ENCODE measurements at places on chromosomes 11 and 22.

- no peak for DNase-seq
Observed at GRCh38 chr11:5065027-5065426, 4.3 kb upstream of the OR52E1 start.

DNA sequence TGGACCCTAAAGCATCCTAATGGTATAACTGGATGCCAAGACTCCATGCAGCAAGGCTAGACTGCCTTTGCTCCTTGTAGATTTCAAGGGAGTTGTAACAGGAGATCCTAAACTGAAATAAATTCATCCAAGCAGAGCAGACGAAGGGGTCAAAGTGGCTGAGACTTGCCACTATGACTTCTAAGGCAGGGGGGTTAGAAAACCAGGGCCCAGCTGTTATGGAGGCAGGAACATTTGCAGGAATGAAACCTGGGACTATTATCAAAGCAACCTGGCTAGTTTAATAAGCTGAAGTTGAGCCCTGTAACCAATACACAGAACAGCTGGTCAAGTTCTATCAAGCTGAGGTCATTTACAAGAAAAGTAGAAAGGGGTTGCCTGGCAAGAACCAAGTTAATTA is 122.2 kb upstream of the TRPC6 start:
- DNase-seq = no peak

- DNase-seq = no peak
Observed at GRCh38 chr11:36357831-36358230, 61.7 kb downstream of the PRR5L start.

GRCh38 chr11:110473706-110474105 is 44.0 kb downstream of the FDX1 start:
- DNase-seq = no peak

- no peak for DNase-seq
Observed at GRCh38 chr22:37030560-37031281, 11.2 kb downstream of the MPST start.

- no peak for DNase-seq
Observed at GRCh38 chr11:72349616-72350218, 84.6 kb downstream of the CLPB start.

- no peak for DNase-seq
Observed at GRCh38 chr22:42623756-42624441, 9.2 kb upstream of the POLDIP3 start.

DNA sequence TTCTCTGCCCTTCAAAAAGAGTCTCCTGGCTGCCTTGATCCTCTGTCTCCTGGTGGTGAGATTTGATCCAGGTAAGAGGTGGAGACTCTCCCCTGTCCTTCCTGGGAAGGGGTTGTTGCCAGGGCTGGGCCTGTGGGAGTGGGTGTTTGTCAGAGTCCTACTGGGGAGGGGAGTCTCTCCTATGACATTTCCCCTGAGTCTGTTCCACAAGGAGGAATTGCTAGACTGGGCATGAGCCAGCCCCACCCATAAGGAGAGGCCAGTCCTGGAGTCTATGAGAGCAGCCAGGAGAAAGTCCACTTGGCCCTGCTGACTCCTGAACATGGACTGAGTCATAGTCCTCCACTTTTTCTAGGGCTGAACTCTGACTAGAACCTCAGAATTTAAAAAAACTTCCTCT is 7.4 kb downstream of the PEX26 start:
- DNase-seq = no peak

- DNase-seq = no peak
Observed at GRCh38 chr22:38228873-38229740, 27.3 kb downstream of the MAFF start.

DNA sequence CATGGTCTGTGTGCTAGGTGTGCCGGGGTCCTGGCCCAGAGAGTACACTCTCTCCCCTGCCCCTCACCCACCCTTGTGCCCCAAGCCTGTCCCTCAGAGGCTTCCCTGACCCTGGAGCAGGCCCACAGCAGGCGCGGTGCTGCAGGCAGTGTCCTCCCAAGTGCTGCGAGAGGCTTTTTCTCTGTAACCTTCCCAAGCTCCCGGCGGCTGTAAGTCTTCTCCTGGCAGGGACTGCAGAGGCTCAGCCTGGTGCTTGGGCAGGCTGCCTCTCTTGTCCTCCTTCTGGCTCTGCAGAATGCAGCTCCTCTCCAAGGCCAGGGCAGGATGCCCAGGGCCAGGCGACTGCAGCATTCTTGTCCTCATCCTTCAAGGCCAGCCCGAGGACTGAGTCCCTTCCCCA is 15.9 kb downstream of the RFPL1 start:
- no peak for DNase-seq

DNA sequence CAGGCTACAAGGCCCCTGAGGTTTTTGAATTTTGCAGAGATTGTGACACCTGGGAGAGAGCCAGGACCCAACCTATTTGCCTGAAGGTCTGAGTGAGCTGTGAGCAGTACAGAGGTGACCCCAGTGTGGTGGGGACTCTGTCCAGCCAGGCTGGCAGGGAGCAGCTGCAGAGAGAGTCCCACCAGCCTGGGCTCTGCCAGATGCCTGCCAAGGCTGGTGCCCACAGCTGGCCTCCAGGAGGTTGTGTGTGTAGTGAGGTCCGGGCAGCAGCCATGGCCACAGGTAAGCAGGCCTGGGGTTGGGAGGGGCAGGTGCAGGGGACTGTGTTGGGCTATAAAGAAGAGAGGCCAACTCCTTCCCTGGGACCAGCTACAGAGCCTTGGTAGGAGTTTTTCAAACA is 144.8 kb downstream of the CRYBB2 start:
- DNase-seq = no peak

DNA sequence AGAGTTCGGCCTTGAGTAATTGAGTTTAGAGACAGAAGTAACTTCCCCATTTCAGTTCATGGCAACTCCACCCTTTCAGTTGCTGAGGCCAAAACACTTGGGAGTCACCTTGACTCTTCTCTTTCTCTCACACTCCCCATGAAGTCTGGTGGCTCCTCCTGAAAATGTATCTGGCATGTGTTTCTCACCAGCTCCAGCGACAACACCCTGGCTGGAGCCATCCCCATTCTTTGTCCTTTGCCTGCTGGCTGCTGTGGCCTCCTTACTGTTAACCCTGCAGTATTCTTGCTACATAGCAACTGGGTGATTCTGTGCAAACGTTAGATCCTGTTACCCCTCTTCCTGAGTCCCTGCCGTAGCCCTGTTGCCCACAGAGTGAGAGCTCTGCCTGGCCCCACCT is 23.8 kb downstream of the SLC6A5 start:
- DNase-seq = no peak

- DNase-seq = no peak
Observed at GRCh38 chr11:110379261-110379660, 50.5 kb upstream of the FDX1 start.

DNA sequence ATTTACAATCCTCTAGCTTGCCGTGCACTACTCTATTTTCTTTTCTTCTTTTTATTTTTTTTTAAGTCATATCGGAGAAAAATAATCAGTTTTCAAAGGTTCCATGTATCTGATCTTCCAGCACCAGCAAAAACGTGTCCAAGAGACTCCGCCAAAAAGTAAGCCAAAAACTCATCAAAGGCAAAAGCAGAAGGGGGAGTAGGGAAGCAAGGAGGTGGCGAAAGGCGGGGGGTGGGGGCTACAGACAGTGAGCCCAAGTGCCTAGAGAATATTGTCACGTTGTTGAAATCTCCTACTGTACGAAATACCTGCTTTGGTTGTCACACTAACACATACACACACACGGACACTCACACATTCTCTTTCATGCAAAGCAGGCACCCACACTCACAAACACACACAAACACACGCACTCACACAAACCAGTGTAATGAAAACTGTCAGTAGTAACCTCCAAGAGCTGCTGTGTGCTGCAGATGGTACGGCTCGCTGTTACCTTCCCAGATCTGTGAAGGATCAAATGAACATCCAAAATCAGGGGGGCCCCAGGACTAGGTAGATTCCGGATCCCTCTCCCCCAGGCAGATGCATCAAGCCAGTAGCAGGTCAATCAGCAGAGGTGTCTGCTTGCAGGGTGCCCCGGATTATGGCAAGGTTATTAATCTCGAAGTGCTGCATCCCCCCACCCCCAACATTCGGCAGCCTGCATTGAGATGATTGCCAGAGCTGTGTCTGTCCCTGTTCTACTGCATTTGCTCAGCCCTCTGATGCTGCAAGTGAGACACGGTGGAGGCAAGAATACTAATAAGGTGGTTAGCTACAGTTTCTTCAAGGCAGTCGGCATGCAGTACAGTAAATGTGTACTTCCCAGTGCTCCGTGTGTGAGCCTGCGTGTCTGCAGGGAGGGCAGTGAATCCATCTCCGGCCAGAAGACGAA is at the start of gene LRRC4C:
Gene LRRC4C, minus strand, starts transcription at position 188 of the 937 bp plus-strand sequence.
- DNase-seq = no peak
